ENCODE measurements at places on chromosomes 4 and X. TPM values are rescaled to one million over a fixed set of nuclear protein-coding genes. Genes with fewer than 3 reads are reported as not detected.

DNA sequence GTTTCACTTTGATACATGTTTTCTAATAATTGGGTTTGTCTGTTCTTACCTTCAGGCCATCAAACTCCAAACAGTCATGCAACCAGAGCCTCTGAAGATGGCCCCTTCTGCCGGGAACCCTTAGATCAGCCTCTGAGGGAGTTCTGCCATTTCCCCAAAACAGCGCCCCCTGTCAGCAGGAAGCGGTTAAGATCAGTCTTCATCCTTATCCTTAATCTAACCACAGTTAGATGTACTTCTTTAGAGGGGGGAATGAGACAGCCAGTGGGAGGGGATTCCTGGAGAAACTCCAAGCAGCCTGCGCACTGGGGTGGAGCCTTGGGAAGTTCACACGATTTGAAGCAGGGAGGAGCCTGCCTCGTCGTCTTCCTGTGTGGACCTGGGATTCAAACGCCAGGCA, 185.4 kb downstream of the INPP4B start:
- no peak for DNase-seq

The PABPC5 gene
- 4.1 TPM for total RNA-seq

DNA sequence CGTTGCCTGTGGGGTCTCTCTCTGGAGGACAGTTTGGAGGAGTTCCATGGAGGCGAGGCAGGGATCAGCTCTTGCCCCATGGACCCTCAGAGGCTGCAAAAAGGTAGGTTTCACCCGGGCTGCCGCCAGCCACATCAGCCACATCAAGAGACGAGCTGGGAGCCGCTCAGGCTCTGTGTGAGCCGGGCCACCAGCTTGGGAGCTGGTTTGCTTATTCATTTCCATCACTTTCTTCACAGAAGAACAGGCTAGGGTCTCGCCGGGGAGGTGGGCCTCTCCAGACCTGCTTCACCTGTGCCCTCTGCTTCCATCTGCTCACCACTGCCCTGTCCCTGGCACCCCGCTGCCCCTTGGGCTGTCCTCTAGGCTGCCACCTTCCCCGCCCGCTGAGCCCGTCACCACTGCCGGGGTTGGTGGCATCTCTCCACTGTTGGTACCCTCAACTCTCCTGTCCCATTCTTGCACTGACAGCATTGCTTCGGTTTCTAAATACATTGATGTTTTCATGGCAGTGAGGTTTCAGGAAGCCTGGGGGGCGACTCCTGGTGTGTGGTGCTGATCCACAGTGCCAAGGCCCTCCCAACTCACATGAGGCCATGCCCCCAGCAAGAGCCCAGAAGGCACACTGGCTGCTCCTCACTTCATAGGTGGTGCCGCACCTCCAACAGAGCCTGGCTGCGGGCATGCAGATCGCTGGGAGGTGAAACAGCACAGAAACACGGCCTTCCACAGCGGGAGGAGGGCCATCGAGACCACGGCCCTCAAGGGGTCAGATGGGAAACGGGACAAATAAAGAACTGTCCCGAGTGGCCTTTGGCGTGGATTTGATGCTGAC, 4.5 kb upstream of the TREX2 start:
- DNase-seq = no peak

The C4orf50 gene
- total RNA-seq = 0.09 TPM

The GLRA3 gene
- not detected for total RNA-seq

DNA sequence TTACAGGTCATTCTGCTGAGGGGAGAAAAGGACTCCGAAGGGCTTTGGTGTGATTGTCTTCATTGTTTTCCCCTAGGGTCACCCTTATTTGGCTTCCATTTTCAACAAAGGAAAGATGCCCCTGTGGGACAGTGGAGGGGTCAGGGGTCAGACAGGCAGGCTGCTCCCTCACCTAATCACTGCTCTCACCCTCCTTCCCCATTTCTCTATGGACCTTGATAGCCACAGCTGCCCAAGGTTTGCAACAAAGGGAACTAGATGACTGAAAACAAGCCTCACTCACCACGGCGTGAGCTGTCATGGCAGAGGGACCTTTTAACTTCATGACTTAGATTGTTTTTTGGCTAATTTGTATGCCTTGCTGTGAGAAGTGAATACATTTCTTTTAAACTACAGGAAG, 40.7 kb downstream of the C4orf51 start:
- no peak for DNase-seq

- no peak for DNase-seq
These were observed 54.5 kb downstream of the RHOH start for GRCh38 chr4:40251366-40251765.

GRCh38 chr4:173532725-173533511, 2.9 kb upstream of the HAND2 start:
- no peak for DNase-seq

DNA sequence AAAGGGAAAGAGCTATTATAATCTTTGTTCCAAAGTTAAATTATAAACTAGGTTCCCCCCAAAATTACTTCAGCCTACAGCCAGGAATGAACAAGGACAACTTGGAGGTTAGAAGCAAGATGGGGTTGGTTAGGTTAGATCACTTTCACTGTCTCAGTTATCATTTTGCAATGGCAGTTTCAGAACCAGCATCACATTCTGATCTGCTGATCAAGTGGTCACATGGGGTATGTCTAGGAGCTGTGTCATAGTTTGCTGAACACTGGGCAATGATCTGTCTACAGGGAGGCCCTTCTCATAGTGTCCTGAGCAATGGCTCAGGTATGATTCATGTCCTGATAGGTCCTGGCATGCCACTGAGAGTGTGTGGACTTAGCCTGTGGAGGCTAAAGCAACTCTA, 41.6 kb upstream of the XIAP start:
- no peak for DNase-seq

- no peak for DNase-seq
These were observed 326.4 kb downstream of the ANKRD50 start for GRCh38 chr4:124386163-124386562.

GRCh38 chr4:77092975-77093374, 17.2 kb upstream of the CCNI start:
- no peak for DNase-seq

- no peak for DNase-seq
These were observed 75.6 kb upstream of the FAM9C start for GRCh38 chrX:13120017-13120416.

DNA sequence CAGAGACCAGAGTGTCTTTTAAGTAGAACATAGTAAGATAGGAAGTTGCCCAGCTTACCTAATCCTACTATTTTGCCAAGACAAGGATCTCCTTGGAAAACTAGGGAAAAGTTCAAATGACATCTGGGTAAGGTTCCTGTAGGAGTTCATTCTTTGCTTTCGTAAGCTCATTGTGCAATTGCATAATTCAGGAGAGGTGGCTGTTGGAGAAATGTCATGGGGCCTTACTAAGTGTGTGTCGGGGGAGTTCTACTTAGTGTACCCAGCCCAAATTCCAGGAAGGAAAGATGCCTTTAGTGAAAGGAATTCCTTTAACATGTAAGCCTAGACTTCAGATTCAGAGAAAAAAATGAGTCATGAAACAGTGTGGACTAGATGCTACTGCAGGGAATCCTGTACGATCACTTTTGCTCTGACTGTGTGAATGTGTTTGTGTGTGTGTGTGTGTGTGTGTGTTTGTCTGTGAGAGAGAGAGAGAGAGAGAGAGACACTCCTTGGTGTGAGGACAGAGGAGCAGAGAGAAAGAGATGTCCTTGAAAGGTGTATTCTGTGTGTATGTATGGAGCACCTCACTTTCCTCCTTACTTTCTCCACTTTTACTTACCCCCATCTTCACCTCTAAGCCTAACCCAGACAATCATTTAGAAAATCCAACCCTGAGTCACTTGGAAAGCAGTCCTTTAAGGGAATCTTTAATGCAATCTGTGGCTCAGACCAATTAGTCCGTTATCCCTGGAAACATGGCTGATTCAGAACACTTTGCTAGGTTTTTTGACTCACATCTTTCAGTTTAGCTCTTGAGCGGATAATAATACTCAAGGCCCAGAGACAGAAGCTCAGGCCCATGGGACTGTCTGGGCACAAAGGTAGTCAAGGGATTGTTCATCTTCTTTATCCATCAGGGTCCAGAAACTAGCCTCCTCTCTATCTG, 114.5 kb upstream of the ACSL4 start:
- DNase-seq = no peak

- no peak for DNase-seq
These were observed 70.2 kb downstream of the GC start for GRCh38 chr4:71713611-71714203.

The CT55 gene
- not detected for total RNA-seq

DNA sequence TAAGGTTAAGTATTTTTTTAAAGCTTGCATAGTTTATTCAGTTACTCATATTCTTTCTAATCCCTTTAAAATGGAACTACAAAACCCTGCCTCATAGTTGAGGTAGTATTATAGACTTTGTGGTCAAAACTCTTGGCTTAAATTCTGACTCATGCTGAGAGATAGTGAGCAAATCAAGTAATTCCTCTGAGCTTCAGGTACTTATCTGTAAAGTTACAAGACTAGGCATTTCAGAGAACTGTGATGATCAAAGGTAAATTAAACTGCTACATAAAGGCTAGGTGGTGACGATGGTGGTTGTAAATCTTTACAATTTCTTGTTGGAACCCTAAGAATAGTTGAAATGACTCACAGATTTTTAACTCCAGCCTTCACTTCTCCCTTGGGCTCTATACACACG, 3.2 kb upstream of the CLOCK start:
- DNase-seq = no peak

DNA sequence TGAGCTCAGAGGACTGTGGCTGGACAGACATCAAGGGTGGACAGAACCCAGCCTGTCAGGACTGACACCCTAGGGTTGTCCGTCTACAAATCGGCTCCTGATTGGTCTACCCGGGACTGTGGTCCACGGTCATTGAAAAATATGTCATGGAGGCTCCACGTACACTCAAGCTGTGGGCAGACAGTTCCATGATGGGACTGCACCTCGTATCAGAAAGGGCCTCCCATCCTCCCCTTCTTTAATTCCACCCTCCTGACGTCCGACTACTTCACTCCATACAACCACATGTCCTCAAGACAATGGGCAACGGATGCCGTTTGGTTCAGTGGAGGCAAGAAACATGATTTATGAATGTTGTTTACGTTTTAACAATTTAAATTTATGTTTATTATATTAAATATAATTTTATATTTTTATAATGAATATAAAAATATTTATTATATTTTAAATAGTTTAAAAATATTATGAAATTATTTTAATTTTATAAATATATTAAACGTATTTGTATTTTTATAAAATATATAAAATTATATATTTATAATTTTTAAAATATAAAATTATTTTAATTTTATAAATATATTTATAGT, 58.0 kb upstream of the SHOX start:
- no peak for DNase-seq

The ZCCHC12 gene
- not detected for total RNA-seq

The KCNE5 gene
- total RNA-seq = 1.0 TPM

The ANXA10 gene
- total RNA-seq = not detected

GRCh38 chr4:79209822-79210635, 115.8 kb downstream of the NAA11 start:
- DNase-seq = no peak

DNA sequence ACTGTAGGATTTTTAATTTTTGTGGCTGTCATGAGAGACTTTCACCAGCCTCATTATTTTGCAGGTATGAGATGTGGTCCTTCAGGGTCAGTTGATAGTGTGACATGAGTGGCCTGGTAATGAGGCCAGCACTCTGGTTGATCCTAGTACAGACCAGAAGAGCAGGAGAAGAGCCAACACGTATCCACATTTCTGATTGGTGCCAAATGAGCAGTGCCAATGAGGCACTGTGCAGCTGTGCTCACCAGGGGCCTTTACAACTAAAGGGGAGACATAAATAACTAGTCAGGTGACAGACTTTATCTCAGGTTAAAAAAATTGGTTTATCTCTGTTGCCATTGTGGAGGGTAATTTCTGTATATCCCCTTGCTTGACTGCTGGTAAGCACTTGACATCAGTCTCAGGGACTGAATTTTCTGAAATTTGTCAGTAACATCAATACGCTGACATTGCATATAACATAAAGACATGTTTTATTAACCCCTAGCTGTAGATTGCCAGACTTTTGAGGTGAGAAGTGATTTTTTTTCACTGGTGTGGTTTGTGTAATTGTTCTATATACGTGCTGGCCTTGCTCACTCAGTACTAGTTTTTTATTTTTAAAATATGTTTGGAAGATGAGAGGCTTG, 101.2 kb downstream of the AFF1 start:
- no peak for DNase-seq

DNA sequence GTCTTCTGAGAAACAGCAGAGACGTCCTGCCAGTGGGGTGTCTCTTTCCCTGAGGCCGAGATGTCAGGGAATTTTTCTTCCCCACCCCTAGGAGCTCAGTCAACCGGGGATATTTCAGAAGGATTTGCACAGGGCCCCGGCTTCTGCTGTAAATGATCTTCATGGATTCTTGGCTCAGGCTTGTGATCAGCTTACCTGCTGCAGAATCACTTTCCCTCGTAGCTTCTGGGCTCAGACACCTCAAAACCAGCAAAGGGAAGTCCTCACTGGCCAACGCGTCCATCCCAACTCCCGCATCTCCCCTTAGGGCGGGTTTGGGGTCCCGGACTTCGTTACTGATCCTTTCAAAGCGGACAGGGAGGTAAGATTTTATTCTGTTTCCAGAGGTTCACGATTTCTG, 212.7 kb downstream of the SHOX start:
- DNase-seq = no peak

GRCh38 chr4:166777760-166778159, 456.5 kb downstream of the SPOCK3 start:
- DNase-seq = no peak

GRCh38 chr4:98706200-98706813, 47.9 kb upstream of the TSPAN5 start:
- no peak for DNase-seq

- no peak for DNase-seq
These were observed 177.1 kb downstream of the ADGRA3 start for GRCh38 chr4:22338796-22339195.

The TEX13C gene
- total RNA-seq = not detected

The ASB5 gene
- not detected for total RNA-seq

DNA sequence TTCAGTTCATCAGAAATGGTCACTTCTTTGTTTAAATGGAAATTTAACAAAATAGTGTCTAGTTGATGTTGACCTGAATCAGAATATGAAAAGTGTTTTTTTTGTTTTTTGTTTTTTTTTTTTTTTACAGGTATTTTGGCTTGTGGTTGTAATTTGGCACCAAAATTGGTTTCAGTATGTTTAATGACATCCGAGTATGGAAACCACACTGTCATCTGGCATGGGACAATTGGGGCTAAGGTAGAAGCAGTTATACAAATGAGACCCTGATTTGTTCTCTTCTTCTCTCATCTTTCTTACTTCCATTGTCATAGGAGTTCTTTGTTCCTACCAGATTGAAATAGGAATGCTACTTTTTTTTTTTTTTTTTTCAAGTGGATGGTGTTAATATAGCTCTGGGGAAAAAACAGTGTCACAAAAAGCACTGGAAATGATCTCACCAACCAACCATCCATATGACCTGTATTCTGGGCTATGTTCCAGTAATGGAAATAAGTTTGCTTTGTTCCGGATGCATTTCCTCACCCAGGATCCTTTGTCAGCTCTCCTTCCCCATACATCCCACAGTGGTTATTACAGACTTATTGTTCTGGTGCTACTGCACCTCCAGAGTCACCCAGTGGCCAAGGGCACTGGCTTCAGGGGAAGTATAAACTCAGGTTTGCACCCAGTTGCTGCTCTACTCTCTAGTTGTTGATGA, 95.8 kb downstream of the ATXN3L start:
- no peak for DNase-seq

- no peak for DNase-seq
These were observed 341.9 kb downstream of the GPM6A start for GRCh38 chr4:175470131-175470530.

GRCh38 chr4:14857981-14858380, 144.3 kb upstream of the CPEB2 start:
- no peak for DNase-seq

The IRF2 gene
- 33.6 TPM for total RNA-seq

GRCh38 chrX:98956014-98956413, 1454.1 kb downstream of the PCDH19 start:
- DNase-seq = no peak

All from omental fat pad (tissue), 4 donors.